ENCODE measurements at places on chromosomes 3 and 15. TPM values are rescaled to one million over a fixed set of nuclear protein-coding genes. Genes with fewer than 3 reads are reported as not detected.

Gene AGBL1
- polyA plus RNA-seq: not detected

Gene PLA2G4F
- polyA plus RNA-seq: 0.68 TPM

Gene FANCI
- polyA plus RNA-seq: 1.6 TPM

Gene SHISA5
- polyA plus RNA-seq: 49.8 TPM

Gene VPS8
- polyA plus RNA-seq: 9.1 TPM

Gene ERICH6
- not detected for polyA plus RNA-seq

Gene MORC1
- polyA plus RNA-seq: not detected

Gene PPIP5K1
- polyA plus RNA-seq: 6.1 TPM

Data from adipose tissue (tissue), 3 donors.